ENCODE measurements at places on chromosomes 5 and 9.

GRCh38 chr5:131392466-131393095 is 128.7 kb downstream of the CDC42SE2 start:
- DNase-seq, result no peak

- no peak for DNase-seq
Measured at GRCh38 chr9:16335788-16336580, 534.5 kb downstream of the BNC2 start.

DNA sequence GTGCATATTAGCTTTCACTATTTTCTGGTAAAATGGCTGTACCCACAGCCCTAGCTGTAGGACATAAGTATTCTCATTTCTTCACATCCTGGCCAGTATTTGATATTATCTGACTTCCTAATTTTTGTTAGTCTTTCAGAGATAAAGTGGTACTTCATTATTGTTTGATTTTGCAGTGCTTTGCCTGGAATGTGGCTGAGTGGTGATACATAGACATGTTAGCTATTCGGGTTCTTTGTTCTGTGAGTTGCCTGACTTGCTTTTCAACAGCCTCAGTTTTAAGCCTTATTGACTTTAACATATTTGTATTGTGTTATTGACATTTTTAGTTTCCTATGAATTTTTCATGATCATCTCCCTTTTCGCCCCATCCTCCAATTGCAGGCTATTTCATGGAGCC is 161.1 kb downstream of the GABBR2 start:
- no peak for DNase-seq

GRCh38 chr5:115381911-115382662 is 85.6 kb upstream of the CCDC112 start:
- no peak for DNase-seq

DNA sequence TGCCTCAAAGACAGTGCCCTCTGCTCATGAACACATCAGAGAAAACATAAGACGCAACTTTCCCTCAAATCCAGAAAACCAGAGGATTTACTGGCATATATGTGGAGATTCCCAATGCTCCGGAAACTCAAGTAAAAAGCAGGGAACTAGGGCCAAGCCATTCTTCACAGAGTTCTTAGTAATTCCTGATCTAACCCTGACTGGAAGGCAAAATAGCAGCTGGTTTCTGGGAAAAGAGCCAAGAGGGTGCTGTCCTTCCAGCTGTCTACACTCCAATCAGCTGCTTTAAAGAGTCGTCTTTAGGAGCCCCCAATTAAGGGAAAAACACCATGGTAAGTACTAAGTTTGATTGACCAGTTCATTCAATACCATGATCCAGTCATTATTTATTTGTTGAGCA is 49.6 kb downstream of the GNA14 start:
- DNase-seq, result no peak
